ENCODE measurements at places on chromosomes 3 and 15.

- DNase-seq, result no peak
These were observed 350.7 kb upstream of the AZI2 start for GRCh38 chr3:28699283-28699682.

DNA sequence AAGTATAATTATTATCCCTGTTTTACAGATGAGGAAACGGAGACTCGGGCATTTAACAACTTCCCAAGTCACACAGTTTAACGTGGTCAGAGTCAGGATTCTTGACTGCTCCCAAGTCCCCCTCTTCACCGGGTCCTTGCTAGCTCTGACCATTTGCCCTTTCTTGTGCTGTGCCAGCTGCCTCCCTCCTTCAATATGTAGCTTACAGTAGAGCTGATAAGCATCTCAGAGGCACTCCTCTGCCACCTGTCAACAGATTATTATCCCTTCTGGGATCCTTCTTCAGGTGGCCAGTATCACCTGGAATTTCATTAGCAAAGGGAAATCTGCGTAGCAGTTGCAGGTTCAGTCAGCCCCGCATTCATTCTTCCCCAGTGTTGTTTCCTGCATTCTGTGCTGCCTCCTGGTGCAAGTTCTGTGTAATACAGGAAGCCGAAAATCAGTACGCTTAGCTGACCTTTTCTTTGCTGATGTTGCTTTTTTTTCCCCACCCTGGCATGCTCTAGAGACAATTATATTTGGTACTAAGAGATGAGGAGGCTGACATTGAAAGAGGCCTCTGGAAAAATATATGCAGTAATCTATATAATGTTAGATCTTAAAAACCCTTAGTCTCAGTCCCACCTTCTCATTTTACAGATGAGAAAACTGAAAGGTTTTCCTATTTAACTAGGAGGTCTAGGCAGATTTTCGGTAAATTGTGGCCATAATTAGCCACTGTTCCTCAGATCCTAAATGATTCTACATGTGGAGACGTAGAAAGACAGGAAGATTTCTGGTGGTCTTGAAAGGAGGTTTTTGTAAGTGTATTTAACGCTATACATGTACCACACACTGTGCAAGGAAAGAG lies 24.8 kb downstream of the TMOD2 start:
- no peak for DNase-seq

GRCh38 chr15:94230431-94230882 lies 904 bp upstream of the MCTP2 start:
- no peak for DNase-seq

DNA sequence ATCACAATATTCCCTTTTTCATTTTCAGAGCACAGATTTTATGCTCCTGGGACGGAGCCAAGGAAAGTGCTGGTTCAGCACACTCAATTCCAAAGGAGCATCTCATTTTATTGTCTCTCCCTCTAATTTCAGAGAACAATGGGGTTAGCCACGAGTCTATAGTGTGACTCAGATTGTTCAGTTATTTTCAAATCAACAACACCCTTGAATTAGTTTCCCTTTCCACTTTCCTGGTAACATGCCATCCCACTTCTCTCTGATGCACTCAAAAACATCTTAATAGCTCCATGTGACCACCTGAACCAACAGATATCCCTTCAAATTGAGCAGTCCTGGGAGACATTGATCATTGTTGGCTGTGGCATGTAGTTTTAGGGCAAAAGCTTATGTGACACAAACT lies 389.7 kb upstream of the MDFIC2 start:
- DNase-seq, result no peak

DNA sequence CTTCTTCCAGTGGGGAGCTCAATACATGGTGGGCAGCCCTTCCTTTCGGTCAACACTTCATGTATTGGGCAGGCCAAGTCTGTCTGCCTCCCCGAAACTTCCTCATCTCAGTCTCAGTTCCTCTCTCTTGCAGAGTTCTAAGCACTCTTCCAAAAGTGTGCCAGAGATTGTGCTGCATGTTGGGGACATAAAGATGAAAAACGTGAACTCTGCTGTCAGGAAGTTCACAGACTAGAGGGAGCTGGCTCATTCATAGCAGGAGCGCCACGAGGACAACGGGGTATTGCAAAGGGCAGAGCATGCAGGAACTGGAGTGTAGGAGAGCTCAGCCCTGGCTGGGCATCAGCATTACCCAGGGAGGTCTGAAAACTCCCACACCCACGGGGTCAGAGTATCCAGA lies 15.3 kb upstream of the EPHB3 start:
- no peak for DNase-seq

DNA sequence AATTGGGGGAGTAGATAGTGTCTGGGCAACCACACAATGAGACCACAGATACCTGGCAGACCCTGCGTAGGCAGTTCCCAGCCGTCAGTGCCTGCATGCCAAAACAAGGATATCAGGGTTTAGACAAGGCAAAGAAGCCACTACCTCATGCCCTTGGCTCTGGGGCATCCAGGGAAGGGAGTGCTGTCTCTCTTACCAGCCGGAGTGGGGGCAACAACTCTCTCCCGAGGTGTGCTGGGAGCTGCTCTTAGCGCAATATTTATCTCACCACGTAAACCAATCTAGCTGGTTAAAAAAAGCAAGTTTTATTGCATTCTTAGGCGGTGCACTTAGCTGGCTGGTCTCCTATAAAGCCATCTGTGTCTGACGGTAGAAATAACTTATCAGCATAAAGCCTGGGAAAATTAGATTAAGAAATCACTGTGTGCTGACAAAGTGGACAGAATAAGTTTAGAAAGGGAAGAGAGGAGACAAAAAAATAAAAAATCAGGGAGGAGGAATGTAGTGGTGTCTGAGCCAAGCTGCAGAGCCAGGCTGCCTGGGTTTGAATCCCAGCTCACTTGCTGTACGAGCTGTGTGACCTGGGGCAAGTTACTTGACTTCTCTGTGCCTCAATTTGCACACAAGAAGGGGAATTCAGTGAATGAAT lies 273.2 kb downstream of the PDZRN3 start:
- DNase-seq, result no peak

- no peak for DNase-seq
These were observed 507.3 kb upstream of the KCNMB2 start for GRCh38 chr3:178028933-178029332.

All from activated T-helper 9 cell treated with anti-CD3 and anti-CD28 coated beads, Interleukin-2, amount 50 U/mL, for 16 hours (primary cell).